Natural killer cell treated with Interleukin-12 subunit alpha and Interleukin-12 subunit beta and Interleukin-15 and Interleukin-18, amount 100 ng/mL, for 72 hours (primary cell): ENCODE measurements at places on chromosomes 7 and 10.

GRCh38 chr10:128437786-128438345 is 311.6 kb upstream of the MKI67 start:
- DNase-seq, result no peak

GRCh38 chr10:113252650-113253618 is 299.9 kb upstream of the HABP2 start:
- DNase-seq, result no peak

DNA sequence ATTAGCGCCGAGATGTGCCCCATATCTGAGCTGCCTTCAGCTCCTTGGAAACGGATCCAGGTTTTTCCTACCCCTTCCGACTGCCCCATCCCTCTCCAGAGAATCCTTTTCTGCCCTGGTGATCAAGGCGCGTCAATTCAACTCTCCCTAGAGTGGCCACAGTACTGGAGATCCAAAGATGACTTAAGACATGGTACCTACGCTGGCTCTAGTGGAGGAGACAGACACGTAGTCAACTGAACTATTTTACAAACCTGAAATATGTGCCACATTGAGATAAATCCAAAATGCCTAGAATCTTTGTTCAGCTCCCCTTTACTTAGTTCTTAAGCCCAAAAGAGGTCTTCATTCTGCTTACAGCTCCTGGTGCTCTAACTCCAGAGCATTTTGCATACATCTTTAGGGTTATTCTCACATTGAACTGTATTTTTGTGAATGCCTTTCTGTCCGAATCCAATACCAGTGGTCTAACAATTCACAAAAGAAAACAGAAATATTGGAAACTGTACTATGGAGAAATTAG is 444 bp upstream of the TNPO3 start:
- no peak for DNase-seq

DNA sequence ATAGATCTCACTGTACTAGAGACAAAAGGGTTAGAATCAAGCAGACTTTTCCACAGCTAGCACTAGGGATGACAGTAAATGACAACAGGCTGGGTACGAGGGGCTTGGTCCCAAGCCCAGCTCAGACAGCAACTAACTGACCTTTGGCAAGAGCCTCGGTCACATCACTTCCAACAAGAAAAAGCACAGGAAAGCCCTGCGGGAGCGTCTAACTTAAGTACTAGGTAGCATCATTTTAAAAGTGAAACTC is 22.8 kb downstream of the CALML3 start:
- no peak for DNase-seq

DNA sequence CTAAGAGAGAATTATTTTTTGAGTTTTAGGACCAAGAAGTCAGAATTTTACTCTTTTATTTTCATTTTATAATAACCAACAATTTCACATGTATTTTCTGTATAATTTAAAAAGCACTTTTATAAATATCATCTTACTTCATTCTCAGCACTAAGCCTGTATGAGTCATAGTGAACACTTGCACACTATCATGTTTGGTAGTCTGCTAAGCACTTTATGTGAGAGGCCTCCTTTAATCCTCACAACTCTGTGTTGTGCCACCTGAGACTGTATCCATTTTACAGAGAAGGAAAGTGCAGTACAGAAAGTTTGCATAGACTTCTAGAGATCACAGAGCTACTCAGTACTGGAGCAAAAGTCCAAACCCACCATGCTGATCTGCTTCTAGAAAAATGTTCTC is 939.6 kb downstream of the NRG3 start:
- no peak for DNase-seq

- DNase-seq, result peak; percentile 84
Measured at GRCh38 chr10:5684971-5685763, 529 bp downstream of the TASOR2 start.

- DNase-seq, result no peak
Measured at GRCh38 chr7:132446260-132446659, 130.0 kb downstream of the PLXNA4 start.

DNA sequence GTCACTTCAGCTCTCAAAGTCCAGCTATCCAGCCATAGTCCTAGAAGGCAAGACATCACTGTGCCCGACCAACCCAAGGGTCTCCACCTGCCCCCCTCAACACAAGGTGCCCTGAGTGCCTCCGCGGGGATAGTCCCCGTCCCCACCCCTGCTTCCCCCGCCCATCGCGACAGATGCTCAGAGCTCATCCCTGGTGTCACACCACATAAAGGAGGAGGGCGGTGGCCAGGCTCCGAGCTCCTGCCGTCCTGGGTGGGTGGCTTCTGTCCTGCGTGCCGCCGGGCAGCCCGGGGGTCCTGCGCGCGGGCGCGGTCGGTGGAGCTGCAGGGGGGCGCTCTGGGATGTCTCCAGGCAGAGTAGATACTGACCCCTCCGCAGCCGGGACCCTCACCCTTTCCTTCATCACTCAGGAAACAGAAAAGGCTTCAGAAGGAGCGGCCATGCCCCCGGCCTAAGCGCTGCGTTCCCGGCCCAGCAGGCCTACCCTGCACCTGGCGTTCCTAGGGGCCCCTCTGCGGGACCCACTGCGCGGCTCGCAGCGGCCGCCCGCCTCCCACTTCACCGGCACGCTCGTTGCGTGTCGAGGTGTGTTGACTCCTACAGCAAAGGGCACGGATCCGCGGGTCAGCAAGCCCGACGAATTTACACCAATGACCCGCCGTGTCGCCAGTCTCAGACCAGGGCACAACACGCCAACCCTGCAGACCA is 53.4 kb downstream of the ALOX5 start:
- DNase-seq, result no peak
